ENCODE measurements at places on chromosomes 2 and 18.

DNA sequence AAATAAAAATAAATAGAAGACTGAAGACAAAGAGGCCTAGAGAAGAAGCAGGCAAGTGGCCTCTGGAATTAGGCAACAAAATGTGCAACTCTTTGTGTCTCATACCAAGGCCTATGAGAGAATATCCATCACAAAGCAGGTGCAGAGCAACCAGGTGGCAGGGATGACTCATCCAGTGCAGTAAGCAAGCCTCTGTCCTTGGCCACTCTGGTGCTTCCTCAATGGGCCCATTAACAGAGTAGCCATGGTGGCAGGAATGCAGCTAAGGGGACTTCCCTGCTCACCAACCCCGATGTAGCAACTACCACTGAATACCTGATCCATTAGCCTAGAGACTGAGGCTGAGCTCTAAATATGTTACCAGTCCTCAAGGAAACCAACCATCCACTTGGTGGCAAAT is 11.0 kb upstream of the EPG5 start:
- no peak for DNase-seq

DNA sequence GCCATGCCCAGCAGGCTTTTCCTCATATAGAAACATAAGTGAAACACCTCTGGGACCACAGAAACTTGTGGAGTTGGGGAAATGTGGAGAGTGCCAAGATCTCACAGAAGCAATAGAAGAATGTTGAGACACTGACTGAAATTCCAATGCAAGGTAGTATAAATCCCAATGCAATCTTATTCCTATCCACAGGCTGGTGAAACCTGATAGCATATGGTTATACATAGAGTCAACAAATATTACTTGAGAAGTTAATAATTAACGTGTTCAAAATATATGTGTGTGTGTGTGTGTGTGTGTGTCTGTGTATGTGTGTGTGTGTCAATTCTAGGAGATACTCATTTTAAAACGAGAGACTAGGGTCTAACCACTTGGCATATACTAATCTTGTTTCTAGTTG is 776.8 kb upstream of the ACVR2A start:
- no peak for DNase-seq

- DNase-seq, result no peak
Measured at GRCh38 chr18:3919396-3920061, 469.6 kb downstream of the TGIF1 start.

DNA sequence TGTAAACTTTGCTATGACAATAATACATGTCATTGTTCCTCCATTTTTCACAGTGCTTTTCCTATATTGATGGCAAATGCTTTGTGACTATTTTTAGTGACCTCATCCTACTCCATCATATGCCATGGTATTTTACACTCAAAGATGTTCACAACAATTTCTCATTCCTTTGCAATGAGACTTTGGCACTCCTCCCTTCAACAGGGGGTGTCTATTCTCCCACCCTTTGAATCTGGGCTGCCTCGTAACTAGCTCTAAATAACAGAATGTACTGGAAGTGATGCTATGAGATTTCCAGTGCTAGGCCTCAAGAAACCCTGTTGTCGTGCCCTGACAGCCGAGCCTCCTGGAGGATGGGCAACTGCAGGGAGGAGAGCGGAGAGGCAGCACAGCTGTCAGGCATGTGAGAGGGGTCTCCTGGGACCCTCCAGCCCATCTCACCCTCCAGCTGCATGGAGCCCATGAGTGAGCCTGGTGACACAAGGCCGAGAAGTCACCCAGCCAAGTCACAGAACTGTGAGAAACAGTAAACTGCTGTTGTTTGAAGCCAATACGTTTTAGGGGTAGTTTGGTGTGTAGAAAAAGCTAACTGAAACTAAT is 103.1 kb upstream of the APCDD1 start:
- DNase-seq, result no peak

DNA sequence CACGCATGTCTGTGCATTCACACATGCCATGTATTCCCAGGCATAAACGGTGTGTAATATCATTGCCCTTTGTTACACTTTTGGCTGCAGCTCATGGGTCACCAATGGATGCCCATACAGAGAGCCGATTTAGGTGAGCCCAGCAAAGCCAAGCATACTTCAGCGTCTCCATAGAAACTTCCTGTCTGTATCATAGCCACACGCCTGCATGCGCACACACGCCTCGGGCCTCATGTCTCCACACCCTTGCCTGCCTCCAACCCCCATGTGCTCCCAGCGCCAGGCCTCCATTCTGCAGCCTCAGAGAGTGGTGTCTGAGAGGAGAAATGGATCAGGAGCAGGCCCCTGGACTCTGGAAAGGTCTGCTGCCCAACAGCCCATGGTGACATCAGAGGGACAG is 33.5 kb upstream of the SELENOI start:
- DNase-seq, result no peak

- DNase-seq, result no peak
Measured at GRCh38 chr2:230700447-230700846, 12.2 kb upstream of the CAB39 start.

GRCh38 chr18:48136051-48136826 is 205.8 kb upstream of the SMAD2 start:
- DNase-seq, result no peak

- no peak for DNase-seq
Measured at GRCh38 chr2:20231159-20231558, 6.2 kb upstream of the SDC1 start.

- DNase-seq, result no peak
Measured at GRCh38 chr2:206611191-206611590, 31.1 kb upstream of the FAM237A start.

DNA sequence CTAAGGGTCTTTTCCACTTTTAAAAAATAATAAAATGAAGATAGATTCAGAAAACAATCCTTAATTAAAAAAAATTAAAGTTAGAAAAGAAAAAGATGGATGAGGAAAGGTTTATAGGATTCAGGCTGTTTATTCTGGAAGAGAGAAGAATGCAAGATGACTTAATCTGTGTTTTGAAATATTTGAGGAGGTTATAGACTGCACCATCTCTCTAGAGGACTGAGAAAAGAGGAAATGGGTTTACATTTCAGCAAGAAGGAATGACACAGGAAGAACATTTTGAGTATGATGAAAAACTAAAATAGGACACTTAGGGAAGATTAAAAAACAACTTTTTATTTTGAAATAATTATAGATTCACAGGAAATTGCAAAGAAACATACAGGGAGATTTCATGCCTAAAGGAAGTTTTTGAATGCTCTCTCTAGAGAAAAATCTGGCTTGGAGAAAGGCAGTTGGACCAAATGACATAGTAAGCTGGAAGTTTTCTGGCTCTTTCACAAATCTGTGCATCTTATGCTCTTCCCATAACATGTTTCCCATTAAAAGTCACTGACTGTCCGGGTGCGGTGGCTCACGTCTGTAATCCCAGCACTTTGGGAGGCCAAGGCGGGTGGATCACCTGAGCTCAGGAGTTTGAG is 75.0 kb downstream of the CERS6 start:
- DNase-seq, result no peak

DNA sequence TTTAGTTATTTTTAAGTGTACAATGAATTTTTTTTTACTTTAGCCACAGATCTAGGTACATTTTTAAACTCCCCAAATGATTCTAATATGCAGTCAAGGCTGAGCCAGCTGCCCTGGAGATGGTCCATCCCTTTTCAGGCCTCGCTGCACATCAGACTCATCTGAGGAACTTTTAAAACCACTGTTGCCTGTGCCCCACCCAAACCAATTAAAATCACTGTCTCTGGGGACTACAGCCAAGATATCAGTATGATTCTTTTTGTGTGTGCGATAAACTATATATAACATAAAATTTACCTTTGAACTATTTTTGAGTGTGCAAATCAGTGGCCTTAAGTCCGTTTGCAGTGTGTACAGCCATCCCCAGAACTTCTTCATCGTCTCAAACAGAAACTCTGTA is 9.1 kb upstream of the MALT1 start:
- no peak for DNase-seq

- DNase-seq, result no peak
Measured at GRCh38 chr2:236309669-236310029, 45.4 kb upstream of the ASB18 start.

DNA sequence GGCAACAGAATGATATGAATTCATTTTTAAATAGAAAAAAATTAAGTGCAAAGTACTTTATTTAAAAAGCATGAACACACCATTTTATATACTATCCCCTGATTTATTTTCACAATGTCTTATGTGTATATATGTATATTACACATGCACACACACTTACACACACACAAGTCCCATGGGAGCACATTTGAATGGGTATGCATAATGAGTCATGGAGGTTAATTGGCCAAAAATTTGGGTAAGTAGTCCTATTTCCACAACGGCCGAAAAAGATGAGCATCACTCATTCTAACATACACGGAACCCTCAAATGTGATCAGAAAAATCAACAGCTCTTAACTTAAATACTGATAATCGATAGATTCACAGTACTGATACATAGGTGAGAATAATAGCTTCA is 97.4 kb upstream of the NABP1 start:
- no peak for DNase-seq

GRCh38 chr2:156784020-156784701 is 348.0 kb downstream of the GPD2 start:
- DNase-seq, result no peak

GRCh38 chr2:65392609-65393008 is 39.8 kb downstream of the SPRED2 start:
- no peak for DNase-seq

DNA sequence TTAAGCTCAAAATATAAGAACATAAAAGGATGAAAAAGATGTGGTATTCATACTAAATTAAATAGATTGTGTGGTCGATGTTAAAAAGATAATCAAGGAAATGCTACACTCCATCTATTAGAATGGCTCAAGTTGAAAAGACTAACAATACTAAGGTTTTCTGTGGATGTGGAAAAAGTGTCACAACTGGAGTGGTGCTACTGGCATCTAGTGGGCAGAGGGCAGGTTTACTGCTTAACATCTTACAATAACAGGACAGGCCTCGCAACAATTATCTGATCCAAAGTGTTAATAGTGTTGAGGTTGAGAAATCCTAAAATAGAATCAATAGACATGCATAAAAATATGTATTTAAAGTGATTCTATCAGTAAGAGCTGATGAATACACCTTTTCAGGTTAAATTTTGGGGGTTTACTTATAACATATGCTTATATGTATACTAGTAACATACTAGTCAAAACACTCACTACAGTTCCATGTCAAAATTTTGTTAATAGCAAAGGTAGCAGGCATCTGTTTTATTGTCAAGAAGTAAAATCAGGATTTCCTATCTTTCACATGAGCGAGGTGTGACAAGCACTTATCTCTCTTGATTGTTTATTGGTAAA is 91.5 kb upstream of the TMEFF2 start:
- peak; percentile 15 for DNase-seq

GRCh38 chr2:54966165-54966832 is 84.0 kb downstream of the RTN4 start:
- no peak for DNase-seq

GRCh38 chr2:120896901-120897300 is 161.2 kb downstream of the GLI2 start:
- DNase-seq, result no peak

DNA sequence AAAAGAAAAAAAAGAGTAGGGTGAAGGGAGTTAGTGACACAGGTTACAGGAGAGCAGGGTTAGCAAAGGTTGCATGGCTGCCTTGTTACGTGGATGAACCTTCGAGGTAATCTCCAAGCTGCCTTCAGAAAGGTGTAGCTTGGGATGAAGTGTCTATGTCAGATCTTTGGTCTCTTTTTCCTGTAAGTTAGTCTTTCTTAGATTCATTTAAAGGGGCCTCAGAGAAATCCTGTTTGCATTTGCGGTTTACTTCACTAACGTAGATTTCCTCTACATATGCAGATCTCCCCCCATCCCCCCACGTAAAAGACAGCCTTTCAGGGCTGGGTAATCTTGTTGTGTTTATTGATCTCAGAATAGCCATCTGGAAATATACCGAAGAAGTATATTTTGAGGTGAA is 83.7 kb downstream of the MTA3 start:
- DNase-seq, result no peak

- no peak for DNase-seq
Measured at GRCh38 chr18:7671105-7671504, 104.0 kb downstream of the PTPRM start.

DNA sequence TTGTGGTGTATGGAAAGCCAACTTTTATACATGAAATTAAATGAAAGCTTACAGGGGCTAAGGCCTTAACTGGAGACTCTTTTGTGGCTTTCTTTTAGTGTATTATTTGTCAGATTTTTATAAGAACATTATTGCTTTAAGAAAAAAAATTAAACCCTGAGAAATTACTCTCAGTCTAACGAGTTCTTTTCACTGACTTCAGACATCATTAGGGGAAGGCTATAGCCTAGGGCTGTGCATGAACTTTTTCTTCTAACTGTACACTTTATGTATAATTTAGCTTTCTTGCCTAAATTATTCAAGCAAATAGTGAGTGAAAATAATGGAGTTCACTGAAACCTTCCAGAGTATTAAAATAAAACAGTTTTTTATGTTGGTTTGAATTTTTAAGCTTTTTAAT is 151.1 kb upstream of the MEIS1 start:
- DNase-seq, result no peak

GRCh38 chr2:175055993-175056392 is 50.8 kb upstream of the CHN1 start:
- DNase-seq, result no peak

- no peak for DNase-seq
Measured at GRCh38 chr18:51350081-51350480, 152.6 kb upstream of the MEX3C start.

DNA sequence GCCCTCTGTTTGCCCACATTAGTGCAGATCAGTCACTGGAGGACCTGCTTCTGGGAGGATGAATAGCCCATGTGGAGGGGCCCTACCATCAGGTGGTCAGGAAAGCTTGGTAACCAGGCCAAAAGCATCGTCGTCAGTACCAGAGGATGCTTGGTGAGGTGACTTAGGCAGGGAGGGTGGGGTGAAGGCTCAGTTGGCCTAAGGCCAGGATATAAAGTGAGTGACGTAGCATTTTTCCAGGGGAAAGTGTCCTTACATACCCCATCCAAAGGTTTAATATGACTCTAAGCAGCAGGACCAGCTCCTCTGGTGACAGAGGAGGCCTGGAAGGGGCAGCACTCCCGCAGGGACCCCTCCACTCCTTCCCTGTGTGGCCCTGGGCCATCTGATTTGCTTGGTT is 27.7 kb upstream of the DNMT3A start:
- no peak for DNase-seq

DNA sequence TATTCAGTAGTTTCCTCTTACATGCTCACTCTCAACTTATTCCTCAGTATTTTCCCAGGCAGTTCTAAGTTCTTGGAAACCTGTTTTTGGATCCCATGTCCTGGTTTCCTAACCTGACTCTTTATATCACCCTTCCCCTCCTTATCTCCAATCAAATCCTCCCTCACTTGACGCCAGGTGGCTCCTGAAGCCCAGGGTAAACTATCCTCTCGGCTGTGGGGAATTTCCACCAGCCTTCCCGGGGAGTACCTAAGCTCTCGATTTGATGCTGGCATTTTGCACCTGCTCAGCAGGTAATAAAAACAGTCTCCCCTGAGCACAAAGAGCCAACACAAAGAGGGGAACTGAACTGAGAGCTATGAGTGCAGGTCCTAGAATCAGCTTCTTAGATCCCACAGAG is 538.0 kb downstream of the SLC4A3 start:
- DNase-seq, result no peak
